ENCODE measurements at places on chromosomes 2 and 18.

- no peak for DNase-seq
Observed at GRCh38 chr2:98910349-98911125, 25.5 kb downstream of the CRACDL start.

DNA sequence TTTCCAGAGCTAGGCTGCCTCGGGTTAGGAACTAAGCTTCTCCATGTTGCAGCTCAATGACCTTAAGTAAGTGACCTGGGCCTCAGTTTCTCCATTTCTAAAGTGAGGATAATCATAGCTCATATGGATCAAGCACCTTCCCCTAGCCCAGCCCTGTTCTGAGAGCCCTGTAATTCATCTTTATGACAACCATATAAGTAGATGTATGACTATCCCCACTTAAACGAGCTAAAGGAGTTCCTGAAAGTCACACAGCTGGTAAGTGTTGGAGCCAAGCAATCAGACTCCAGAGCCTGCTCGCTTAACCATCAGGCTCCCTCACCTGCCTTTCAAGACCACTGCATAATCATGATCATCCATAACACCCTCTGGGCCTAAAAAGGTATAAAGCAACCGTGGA is 135.4 kb downstream of the SP3 start:
- no peak for DNase-seq

GRCh38 chr2:146874260-146874658 is 970.6 kb upstream of the ACVR2A start:
- peak; percentile 95 for DNase-seq

DNA sequence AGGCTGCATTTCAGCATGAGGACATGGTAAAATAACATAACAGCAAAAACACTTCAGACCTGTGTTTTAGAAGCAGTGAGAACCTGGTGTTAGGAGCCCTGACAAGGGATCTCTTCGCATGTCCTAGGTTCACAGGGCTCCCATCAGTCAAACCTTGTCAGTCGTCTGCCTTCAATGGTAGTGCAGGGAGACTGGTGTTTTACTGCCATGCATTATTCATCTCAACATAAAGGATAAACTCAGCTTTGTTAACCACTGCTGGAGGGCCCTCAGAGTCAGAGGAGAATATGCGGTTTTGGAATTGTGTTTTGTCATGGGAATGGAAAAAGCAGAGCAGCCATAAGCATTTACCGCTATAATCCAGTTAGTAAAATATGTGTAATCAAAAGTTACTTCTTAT is 275.9 kb upstream of the GCFC2 start:
- DNase-seq: no peak

DNA sequence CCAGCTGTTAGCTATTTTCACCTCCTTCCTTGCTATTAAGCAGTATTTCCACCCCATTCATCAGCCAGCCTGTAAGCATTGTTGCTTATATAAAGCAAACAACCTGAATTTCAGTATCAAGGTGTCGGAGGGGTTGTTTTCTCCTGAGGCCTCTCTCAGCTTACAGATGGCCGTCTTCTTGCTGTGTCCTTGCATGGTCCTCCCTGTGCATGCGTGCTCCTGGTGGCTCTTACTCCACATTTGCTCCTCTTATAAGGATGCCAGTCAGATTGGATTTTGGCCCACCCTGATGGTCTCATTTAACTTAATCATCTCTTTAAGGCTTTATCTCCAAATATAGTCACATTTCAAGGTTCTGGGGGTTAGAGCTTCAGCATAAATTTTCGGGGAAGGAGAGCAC is 2.6 kb downstream of the MAIP1 start:
- DNase-seq: no peak

GRCh38 chr2:118040891-118041290 is 27.0 kb upstream of the CCDC93 start:
- DNase-seq: no peak

- peak; percentile 97 for DNase-seq
Observed at GRCh38 chr2:172248785-172249187, 146.1 kb upstream of the DLX2 start.

- DNase-seq: no peak
Observed at GRCh38 chr2:51511002-51511401, 479.1 kb upstream of the NRXN1 start.

DNA sequence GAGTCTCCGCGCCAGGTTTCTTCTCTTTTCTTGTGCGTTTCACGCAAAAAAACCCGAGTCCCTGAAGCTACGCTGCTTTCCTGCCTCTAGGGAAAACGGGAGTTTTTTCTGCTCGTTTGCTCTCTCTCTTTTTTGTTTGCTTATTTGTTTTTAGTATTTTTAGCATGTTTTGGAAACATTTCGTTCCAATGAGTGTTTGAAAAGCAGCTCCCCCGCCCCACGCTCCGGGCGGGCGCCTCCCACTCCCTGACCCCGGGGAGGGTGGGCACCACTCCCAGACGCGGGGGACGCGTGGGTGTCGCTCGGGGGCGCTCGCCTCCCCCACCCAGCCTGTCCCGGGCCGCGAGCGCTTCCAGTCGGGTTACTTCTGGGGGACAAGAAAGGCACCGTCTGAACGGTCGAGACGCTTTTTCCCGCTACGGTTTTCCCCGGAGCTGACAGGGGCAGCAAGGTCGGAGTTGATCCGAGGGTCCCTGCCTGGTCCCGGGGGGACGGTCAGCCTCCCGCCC is 446 bp upstream of the EFHD1 start:
- DNase-seq: no peak

- DNase-seq: no peak
Observed at GRCh38 chr18:21260621-21261020, 18.6 kb downstream of the GREB1L start.

DNA sequence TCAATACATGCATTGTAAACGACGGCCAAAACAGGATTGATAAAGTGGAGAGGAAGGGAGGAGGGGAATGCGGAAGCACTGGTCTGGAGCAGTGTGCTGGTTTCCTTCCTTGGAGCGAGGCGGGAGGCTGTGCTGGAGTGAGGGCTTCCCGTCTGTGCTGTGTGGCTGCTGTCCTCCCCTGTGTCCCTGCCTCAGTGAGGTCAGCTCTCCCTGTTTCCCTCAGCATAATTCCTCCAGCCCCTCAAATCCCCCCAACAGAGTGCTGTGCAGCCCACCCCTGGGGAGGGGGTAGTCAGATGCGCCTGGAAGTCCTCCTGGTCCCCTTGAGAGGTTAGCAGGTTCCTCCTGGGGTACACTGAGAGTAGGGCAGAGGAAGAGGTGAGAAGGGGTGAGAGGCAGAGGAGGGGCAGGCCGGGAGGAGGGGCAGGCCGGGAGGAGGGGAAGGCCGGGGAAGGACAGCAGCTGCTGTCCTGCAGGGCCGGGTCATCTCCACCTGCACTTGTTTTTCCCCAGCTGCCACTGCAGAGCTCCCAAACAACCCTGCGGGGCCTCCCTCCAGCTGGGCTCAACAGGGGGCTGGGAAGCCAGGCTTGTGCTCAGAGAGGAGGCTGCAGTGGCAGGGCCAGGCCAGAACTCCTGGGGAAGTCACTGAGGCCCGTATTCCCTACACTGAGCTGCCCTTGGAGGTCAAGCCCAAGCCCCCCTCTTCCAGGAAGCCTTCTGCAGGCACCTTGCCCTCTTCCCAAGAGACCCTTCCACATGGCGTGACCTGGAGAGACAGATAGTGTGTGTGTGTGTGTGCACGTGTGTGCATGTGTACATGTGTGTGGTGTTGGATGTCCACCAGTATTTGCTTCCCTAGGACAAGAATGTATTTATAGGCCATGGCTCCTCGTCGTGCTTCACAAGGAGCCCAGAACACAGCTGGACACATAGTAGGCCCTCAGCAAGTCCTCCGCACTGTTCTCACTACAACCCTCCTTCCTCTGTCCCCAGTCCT is 13.2 kb upstream of the ATP6V1B1 start:
- DNase-seq: no peak

DNA sequence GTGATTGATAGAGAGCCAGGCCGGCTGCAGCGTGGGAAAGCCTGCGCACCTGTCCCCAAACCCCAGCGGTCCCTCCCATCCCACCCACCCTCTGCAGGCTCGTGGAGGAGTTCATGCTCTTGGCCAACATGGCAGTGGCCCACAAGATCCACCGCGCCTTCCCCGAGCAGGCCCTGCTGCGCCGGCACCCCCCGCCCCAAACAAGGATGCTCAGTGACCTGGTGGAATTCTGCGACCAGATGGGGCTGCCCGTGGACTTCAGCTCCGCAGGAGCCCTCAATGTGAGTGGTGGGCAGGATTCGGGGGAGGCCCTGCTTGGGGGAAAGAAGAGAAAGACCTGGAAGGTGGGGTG is 48.9 kb upstream of the ALPP start:
- no peak for DNase-seq

DNA sequence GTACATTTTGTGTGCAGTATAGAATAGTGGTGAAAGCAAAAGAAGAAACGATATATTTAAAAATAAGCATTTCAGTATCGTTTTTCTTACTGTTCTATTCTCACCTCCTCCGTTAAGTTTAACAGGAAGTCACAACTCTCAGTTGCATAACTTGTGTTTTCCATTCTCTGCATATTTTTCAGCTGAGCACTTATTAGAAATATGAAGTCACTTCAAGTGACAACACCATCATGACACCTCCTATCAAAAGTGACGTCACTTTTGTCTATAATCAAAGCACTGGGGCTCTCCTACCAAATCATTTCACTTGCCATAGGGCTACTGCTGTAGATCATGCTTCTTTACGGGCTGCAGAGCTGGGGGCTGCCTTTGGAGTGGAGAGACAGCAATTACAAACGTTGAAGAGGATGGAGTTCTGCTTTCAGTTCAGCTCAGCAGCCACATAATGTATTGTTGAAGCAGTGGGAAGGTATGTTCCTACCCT is 36.3 kb downstream of the STAT4 start:
- peak; percentile 1 for DNase-seq

- no peak for DNase-seq
Observed at GRCh38 chr2:197035002-197035401, 108.5 kb upstream of the PGAP1 start.

DNA sequence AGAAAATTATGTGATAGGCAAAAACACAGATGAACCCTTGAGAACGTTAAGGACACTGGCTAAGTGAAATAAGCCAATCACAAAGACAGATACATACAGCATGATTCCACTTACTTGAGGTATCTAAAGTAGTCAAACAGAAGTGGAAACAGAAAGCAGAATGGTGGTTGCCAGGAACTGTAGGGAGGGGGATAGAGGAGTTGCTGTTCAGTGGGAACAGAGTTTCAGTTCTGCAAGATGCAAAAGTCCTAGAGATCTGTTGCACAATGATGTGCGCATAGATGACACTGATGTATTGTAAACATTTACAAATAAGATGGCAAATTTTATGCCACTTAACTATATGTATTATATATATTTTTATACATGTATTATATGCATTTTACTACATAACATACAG is 59.7 kb downstream of the POLE4 start:
- DNase-seq: no peak

All from epithelial cell of esophagus (primary cell).